ENCODE measurements at places on chromosomes 12 and 14. TPM values are rescaled to one million over a fixed set of nuclear protein-coding genes. Genes with fewer than 3 reads are reported as not detected.

DNA sequence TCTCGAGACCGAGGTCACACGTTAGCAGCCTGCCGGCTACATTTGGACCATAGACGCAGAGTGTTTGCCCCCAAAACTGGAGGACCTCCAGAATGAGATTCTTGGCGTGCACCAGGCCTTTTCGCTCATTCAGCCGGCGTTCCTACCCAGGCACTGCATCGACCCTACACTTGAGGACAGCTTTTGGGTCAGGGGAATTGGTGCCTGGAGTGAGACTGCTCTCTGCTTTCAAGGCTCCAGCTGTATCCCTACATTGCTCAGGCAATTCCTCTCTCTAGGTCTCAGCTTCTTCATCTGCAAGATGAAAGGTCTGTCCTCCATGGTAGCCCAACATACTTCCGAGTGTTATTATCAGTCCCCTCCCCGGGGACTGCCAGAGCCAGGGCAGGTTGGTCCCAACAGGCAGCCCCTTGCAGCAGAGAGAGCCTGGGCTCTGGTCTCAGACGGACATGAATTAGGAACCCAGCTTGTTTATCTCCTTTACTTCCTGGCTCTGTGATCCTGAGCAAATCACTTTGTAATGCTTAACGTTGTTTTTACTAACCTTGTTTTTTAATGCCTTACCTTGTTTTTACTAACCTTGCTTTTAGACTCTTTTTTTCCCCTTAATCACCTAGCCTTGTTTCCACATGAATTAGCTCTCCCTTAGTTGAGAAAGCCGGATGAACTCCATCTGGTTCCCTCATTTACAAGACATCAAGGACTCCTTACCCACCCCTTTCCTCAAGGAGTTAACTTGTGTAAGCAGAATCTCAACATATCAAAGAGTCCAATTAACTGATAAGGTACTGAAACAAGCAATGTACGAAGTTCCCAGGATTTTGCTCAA is 892 bp downstream of the TCHP start:
- peak; percentile 17 for DNase-seq

DNA sequence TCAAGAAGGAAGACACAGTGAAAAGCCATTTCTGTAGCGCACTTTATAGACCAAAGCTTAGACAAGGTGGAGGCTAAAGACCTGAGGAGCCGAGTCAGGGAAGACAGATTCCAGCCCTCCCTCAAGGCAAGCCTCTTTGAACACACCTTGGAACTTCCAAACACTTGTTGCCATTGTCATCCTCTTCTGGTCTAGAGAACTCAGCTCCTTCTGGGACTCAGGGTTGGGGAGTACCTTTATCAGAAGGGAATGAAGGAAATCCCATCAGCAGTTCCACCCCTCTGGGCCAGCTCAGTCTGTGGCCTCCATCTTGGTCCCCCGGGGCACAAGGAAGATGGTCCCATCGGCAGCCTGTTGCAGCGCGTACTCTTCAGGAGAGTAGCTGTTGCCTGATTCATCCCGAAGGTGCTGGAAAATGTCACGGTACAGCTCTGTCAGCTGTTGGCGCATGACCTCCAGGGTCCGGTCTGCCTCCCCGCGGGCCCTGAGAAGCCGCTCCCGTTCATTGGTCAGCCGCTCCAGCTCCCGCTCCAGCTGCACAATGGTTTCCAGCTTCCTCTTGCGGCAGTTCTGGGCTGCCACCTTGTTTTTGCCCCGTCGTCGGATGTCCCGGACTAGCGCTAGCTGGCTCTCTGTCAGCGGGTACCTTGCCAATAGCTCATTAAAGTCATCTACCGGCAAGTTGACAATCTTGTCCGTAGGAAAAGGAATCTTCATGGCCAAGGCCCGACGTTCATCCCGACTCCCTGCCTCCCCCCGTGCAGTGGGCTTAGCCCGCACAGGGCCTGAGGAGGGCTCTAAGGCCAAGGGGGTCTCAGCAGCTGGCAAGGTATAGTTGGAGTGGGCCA is 8.5 kb downstream of the NFE2 start:
- no peak for DNase-seq

- no peak for DNase-seq
Measured at GRCh38 chr12:125189015-125189414, 123.8 kb downstream of the AACS start.

- DNase-seq: no peak
Measured at GRCh38 chr14:57526942-57527341, 33.3 kb upstream of the CCDC198 start.

DNA sequence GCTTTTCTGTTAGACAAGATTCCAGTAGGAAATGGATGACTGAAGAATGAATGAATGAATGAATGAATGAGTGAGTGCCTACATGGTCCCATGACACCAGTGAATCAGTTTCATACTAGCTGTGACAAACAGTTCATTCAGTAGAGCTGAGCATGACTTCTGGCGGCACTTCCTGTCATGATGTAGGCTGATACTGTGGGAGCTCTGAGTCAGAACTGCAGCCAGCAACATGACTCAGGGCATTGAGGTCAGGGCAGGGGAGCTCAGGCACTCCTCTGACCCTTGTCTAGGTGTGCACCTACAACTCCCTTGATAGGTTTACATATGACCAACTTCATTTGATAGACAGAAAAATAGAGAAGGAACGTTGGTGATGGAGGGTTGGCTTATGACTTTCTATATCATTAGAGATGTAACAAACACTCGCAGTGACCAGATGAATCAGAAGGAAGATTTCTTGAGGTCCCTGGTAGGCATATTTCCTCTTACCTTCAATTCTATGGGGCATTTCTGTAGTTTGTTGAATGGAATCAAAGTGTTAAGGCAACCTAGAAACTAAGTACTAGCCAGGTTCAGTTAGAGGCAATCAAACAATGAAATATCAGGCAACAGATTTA is 139.3 kb upstream of the ARHGAP5 start:
- DNase-seq: peak; percentile 47

GRCh38 chr12:115920395-115921183 is 356.9 kb downstream of the MED13L start:
- DNase-seq: peak; percentile 31

DNA sequence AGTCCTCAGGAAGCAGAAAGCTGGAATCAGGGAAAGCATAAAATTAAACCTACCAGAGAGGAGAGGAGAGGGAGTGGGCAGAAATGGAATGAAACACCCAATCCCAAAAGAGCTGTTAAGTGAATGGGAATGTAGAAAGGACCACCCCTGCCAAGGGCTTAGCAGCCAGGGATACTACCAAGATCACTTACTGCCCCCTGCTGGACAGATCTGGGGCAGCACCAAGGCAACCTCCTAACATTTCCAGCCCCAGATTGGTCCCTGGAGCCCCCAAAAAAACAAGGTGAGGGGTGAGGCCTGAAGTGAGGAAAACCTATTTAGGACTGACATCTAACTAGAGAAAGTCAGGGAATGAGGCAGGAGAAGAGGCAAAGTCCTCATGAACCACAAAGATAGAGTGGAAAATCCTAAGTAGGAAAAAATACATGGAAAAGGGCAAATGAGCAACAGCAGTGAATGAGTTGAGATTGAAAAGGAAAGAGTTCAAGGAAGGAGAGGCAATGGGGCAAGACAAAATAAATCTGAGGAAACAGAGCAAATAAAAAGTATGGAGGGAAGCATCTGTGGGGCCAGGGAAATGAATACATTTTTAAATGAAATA is 11.2 kb upstream of the FKBP11 start:
- DNase-seq: peak; percentile 82

- no peak for DNase-seq
Measured at GRCh38 chr14:77197988-77198387, 16.4 kb downstream of the TMEM63C start.

DNA sequence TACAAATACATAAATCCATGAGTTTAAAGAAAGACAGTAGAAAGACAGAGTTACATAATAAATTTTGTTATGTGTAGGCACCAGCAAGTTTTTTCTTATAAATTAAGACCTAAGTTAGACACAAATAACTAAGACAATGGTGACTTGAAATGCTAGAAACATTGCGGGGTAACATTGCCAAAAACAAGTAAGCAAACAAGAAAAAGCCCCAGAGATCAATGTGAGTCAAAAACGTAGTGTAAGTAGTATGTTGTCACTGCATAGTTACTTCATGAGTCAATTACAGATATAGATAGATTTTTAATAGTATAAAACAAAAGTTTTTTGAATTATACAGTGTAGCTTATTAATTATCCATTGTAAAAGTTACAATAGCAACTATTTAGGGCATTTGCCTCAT is 83.4 kb downstream of the CNTN1 start:
- DNase-seq: no peak

- no peak for DNase-seq
Measured at GRCh38 chr14:104521816-104522745, 57.5 kb upstream of the C14orf180 start.

GRCh38 chr12:49923880-49924556 is 20.3 kb upstream of the FAIM2 start:
- peak; percentile 44 for DNase-seq

DNA sequence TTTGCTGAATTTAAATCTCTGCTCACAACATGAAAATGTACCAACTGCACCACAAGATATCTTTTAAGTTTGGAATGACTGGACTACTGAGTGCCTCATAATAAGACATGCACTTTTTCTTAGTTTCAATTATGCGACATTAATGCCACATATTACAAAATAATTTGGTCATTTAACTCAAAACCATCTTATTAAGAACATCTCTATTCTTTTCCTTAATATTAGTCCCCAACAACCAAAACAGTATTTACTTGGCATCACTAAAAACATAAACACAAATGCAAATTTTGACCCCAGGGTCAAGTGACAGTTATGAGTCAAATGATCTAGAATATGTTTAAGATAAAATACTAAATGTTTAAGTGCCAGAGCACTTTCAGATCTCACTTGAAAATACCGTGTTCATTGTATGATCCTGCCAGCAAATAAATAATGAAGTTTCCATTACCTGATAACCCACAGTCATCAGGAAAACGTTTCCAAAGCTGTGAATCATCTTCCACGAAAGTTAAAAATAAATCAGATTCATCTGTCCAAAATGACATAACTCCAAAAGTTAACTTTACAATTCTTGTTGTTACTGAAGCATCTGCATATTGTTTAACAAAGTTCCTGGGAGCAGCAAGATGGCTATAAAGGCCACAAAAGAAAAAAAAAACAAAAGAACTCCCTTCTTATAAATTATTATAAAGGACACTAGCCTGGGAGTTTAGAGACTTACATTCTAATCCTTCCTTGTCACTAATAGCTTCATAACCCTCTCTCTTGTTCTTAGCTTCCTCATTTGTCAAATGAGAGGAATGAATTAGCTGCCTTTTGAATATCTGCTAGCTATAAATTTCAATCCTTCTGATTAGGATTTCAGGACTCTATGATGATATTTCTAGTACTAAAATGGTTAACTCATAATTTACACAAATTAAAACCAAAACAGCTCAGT is 30.5 kb upstream of the AP4S1 start:
- peak; percentile 68 for DNase-seq

- DNase-seq: no peak
Measured at GRCh38 chr14:90778571-90779255, 37.5 kb downstream of the TTC7B start.

RPS6KA5 gene
- 8.0 TPM for total RNA-seq

LRRC74A gene
- not detected for total RNA-seq

RSRC2 gene
- total RNA-seq: 138 TPM

SLC5A8 gene
- total RNA-seq: not detected

All from fibroblast of the aortic adventitia (primary cell).